ENCODE measurements at places on chromosomes 3 and 15. TPM values are rescaled to one million over a fixed set of nuclear protein-coding genes. Genes with fewer than 3 reads are reported as not detected.

- DNase-seq = no peak
Measured at GRCh38 chr3:180974286-180974685, 15.2 kb downstream of the DNAJC19 start.

DNA sequence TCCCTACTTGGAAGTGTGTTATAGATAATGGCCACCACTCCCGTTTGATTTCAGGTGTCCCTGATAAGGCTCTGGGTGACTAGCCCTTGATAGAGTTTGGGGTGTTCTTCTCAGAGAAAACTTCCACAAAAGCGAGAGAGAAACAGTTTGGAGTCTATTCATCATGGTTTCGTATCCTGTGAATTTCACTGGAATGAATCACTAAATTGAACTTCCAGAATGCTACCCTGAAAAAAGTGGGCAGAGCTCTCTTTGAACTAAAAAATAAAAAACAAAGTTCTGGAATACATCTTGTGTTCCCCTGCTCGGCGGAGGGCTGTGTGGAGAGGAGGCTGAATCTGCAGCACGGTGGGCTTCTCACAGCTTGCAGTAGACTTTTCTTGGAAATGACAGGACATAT is 52.8 kb upstream of the FAM98B start:
- DNase-seq = no peak

DNA sequence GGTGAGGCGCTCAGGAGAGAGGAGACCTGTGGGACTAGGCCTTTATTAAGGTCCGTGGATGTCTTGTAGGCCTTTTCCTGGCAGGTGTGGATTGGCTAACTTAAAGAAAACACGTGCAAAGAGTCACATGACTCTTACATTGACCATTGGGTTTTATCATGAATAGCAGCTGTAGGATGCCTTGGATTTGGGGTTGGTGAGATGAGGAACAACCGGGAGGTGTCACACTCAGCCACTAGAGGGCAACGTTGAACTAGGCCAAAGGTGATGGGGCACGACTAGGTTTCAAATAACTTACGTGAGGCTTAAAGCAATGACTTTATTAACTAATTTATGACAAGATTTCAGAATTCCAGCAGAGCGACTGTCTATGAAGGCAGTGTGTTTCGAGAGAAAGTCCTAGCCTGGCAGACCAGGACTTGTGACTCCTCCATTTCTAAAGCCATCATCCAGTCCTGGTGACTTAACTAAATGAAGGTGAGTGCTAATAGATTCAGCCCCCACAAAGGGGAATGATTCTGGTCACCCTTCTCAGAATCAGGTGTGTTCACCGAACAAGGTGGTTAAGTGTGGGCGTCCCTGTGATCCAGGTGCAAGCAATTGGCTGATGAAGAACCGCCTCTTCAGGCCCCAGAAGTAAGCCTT is 345.6 kb downstream of the MCTP2 start:
- DNase-seq = peak; percentile 48

The SI gene
- not detected for total RNA-seq

GRCh38 chr3:169954142-169954756 is 12.4 kb upstream of the SEC62 start:
- no peak for DNase-seq

The CCK gene
- total RNA-seq = not detected

The RBM6 gene
- total RNA-seq = 97.4 TPM

- no peak for DNase-seq
Measured at GRCh38 chr3:182629521-182629920, 163.8 kb upstream of the ATP11B start.

- DNase-seq = no peak
Measured at GRCh38 chr3:109091846-109092245, 26.1 kb downstream of the MORC1 start.

The UBL7 gene
- total RNA-seq = 59.5 TPM

DNA sequence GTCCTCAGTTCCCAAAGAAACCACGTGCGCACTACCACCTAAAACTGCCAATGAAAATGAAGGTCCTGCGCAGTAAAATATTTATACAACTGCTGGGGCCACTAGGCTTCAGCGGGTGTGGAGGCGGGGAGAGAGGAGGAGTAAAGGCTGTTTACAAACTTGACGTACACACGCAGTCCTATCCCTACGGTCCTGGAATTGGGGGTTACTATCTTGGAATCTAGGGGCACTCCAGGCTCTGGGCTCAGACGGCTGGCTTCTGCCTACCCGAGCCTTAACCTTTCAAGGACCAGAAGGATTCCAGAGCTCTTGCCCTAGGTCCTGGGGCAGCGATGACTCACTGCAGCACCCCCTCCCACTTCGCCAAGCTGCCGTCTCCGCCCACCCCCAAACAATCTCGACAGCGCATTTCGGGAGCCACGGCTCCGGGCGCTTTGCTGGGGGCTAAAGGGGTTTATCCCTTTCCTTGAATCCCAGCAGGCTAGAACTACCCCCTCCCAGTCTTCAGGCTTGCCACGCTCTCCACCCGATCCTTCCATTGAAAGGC is 3.0 kb downstream of the ADAMTS9 start:
- no peak for DNase-seq

DNA sequence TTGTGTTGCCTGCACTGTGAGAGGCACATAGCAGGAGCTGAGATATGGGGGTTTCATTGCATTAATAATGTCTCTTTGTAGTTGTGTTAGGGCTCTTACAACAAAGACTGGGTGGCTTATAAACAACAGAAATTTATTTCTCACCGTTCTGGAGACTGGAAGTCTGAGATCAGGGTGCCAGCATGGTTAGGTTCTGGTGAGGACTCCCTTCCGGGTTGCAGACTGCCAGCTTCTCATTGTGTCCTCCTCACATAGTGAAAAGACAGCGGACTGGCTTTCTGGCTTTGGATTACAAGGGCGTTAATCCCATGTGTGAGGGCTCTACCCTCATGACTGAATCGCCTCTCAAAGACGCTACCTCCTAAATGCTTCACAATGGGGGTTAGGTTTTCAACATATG is 20.6 kb downstream of the TMEM108 start:
- DNase-seq = no peak

The GOLGA8S gene
- 0.44 TPM for total RNA-seq

The CPLX3 gene
- total RNA-seq = not detected

DNA sequence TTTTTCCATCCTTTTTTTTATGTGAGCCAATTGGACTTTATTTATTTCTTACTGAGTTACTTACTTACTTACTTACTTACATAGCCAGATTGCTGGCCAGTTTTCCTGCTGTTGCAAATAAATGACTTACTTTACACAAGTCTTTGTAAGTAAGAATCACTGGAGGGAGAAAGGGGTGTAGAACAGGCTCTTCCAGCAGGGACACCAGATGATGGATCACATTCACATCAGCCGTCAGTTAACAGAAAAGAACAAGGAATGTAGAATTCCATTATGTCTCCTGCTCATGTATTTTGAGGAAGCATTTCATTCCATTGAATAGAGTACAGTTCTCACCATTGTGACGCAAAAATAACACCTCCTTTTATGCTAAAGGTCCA is 188.6 kb downstream of the FNDC3B start:
- DNase-seq = no peak

GRCh38 chr3:18886331-18886730 is 262.0 kb upstream of the KCNH8 start:
- no peak for DNase-seq

The ABCC5 gene
- 39.9 TPM for total RNA-seq

DNA sequence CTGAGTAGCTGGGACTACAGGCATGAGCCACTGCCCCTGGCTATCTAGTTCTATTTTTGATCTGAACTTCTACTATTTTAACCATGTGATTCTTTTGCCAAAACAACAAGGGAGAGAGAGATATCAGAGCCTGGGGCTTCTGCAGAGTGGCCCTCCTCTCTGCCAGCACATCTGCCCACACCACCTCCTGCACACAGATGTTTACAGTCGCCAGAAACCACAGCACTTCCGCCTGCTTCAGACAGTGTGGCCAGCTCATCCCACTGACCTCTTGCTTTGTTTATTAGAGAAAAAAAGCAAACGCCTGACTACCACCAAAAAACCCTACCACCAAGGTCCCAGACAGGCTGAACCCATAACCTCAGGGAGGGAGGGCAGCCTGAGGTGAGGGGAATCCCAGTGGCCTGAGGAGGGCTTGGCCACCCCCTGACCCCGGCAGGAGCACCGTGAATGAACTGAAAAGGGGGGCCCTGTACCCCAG is 85.9 kb upstream of the ABHD2 start:
- no peak for DNase-seq

- DNase-seq = no peak
Measured at GRCh38 chr3:16461463-16462245, 51.8 kb downstream of the RFTN1 start.

- no peak for DNase-seq
Measured at GRCh38 chr3:88150371-88150770, 612 bp downstream of the C3orf38 start.

The GUCA1C gene
- total RNA-seq = not detected

GRCh38 chr3:127396473-127396872 is 108.6 kb upstream of the PRR20G start:
- DNase-seq = no peak

DNA sequence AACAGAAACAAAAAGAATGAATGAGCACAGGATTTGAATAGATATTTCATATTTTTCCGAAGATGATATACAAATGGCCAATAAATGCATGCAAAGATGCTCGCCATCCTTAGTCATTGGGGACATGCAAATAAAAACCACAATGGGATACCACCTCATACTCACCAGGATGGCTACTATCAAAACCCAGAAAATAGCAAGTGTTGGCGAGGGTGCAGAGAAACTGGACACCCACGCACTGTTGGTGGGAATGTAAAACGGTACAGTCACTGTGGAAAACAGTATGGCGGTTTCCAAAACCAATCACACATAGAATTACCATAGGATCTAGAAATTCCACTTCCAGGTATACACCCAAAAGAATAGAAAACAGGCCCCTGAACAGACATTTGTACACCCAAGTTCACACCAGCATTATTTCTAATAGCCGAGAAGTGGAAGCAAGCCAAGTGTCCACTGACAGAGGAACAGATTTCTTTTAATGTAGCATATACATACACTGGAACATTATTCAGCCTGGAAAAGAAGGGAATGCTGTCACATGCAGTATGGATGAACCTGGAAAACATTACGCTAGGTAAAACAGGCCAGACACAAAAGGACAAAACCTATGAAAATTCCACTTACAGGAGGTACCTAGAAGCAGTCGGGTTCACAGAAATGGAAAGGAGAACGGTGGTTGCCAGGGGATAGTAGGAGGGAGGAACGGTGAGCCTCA is 3.6 kb downstream of the RNF168 start:
- DNase-seq = no peak

GRCh38 chr3:3798631-3799113 is 559 bp upstream of the LRRN1 start:
- no peak for DNase-seq

GRCh38 chr3:121654493-121655385 is 6.0 kb downstream of the HCLS1 start:
- DNase-seq = no peak

The DPPA2 gene
- total RNA-seq = not detected

GRCh38 chr3:139937674-139938279 is 2.8 kb downstream of the CLSTN2 start:
- DNase-seq = peak; percentile 83

GRCh38 chr3:12194209-12194608 is 35.5 kb upstream of the TIMP4 start:
- no peak for DNase-seq

The LMCD1 gene
- 136 TPM for total RNA-seq

The IGF1R gene
- 154 TPM for total RNA-seq

- no peak for DNase-seq
Measured at GRCh38 chr3:46490338-46491084, 7.3 kb upstream of the RTP3 start.

DNA sequence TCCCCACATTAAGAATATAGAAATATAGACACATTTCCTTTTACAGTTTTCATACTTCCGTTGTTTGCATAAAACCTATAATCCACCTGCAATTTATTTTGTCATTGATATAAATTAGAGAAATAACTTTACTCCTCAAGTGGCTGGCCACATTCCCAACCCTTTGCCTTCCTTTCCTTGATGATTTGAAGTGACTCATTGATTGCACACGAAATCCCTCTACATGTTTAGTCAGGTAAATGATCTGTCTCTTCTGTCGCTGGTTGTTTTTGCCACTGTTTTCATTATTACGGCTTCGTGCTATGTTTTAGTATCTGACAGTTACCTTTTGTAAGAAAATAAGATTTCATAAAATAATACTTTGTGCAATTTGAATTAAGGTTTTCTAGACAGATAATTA is 272.2 kb upstream of the NR2E3 start:
- DNase-seq = no peak

GRCh38 chr3:111485086-111485485 is 56.9 kb upstream of the CD96 start:
- DNase-seq = no peak

The CPA3 gene
- total RNA-seq = not detected

DNA sequence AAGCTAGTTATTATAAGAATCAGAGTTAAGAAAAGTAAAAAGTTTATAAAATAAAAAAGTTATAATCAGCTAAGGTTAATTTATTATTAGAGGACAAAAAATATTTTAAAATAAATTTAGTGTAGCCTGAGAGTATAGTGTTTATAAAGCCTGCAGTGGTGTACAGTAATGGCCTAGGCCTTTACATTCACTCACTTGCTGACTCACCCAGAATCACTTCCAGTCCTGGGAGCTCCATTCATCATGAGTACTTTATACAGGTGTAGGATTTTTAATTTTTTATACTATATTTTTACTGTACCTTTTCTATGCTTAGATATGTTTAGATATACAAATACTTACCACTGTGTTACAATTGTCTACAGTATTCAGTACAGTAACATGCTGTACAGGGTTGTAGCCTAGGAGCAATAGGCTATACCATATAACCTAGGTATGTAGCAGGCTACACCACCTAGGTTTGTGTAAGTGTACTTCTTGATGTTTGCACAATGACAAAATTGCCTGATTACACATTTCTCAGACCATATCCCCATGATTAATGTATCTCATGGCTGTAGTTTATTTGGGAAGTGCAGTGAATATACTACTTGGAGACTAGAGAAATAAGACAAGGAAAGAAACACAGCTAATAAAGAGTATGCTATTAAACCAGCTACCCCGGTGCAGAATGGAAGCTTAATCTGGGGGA is 101.9 kb upstream of the GALNT15 start:
- DNase-seq = no peak

The GHSR gene
- not detected for total RNA-seq

DNA sequence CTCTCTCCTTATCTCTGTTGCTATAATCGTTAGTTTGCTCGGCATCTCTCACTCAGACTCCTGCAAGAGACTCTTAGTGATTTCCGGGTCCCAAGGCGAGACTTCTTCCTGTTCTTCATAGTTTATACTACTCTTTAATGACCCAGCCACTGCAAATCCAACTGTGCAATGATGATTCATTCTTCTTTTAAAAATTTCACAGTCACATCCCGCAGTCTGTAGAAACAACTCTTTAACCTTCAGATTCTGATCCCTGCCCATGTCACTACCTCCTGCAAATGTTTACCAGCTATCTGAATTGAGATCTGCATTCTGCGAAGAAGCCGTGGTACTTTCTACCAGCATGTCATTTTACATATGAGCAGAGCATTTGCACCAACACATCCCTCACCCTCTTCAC is 2.8 kb upstream of the VGLL3 start:
- no peak for DNase-seq

All from osteocyte (in vitro differentiated cells).